ENCODE measurements at places on chromosomes 6 and 20.

DNA sequence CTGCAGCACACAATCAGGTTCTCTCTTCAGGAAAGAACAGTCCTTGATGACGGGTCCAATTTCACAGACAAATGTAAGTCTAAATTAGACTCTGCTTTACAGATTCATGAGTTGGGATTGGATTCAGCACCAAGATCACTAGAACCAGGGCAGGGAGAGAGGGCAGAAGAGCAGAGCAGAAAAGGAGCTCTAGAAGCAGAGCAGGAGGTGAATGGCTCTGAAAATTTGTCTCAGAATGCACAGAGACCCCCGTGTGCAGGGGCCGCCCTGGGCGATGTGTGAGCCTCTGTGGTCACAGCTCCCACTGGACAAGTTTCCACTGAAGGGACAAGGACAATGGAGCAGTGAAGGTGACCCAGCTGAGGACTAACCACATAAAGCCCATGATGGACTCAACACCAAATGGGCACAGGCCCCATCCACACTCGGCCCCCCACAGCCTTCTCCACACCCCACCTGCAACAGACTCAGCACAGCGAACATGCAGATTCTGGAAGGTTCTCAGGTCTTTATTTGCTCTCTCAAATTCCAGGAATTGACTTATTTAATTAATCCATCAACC, 3.5 kb downstream of the HLA-B start:
- no peak for DNase-seq

GRCh38 chr20:33079259-33079658, at the start of gene BPIFB4:
Gene BPIFB4 (plus strand): TSS chr20:33079643. CDS start chr20:33081527, 1,884 bp downstream.
- DNase-seq, result no peak

GRCh38 chr6:98724537-98724936, 109.8 kb upstream of the POU3F2 start:
- no peak for DNase-seq

DNA sequence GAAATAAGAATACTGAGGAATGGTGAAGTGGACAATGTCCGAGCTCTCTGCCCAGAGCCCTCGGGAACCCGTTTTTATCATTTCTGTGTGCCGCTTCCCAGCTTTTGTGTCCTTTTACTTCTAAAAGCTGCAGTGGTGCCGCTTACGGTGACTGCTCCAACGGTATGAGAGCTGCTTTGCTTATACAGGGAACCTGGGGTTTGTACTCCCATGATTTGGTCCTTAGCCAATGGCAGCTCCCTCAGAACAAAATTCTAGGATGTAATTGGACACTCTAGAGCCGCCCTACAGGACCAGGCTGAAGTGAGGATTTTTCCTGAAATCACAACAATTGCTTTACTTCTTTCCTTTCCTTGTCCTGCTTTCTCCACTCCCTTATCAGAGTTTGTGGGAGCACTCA, 24.2 kb upstream of the PCSK2 start:
- DNase-seq, result peak; percentile 72

- no peak for DNase-seq
Observed at GRCh38 chr20:11255860-11256259, 582.1 kb upstream of the JAG1 start.

DNA sequence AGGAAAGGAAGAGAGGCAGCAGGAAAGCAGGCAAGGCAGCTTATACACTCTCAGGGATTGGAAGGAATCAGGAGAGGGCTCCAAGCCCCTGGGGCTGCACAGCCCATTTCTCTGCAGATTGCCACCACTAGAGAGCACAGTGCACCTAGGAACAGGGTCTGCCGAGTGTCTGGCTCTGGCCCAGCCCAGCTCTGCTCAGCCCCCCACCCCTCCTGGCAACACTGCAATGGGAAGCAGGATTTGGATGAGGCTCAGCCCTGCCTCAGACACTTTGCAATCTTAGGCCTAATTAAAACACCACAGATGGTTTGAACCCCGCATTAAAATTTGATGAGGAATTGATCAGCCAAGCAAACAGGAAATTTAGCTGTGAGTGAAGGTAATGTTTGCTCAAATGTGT, 252.7 kb downstream of the DHX35 start:
- DNase-seq, result no peak
